ENCODE measurements at places on chromosomes 2 and 18.

DNA sequence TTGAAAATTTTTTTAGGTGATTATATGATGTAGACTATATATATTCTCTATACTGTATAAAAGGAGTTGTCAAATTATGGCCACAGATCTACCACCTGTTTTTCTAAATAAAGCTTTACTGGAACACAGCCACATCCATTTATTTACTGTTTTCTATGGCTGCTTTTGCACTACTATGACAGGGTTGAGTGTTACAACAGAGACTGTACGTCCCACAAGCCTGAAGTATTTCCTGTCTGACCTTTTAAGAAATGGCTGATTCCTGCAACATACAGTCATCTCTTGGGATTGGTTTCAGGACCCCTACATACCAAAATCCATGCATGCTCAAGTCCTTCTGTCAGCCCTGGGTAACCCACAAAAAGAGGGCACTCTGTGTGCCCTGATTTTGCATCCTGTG, 508.3 kb downstream of the TSN start:
- DNase-seq, result no peak

- DNase-seq, result no peak
Measured at GRCh38 chr18:77074431-77074830, 58.2 kb downstream of the MBP start.

GRCh38 chr2:212987492-212987891, 163.9 kb downstream of the IKZF2 start:
- no peak for DNase-seq

- DNase-seq, result no peak
Measured at GRCh38 chr2:113784823-113785744, 28.6 kb upstream of the SLC35F5 start.

GRCh38 chr2:222142027-222142426, 156.8 kb downstream of the PAX3 start:
- no peak for DNase-seq

- no peak for DNase-seq
Measured at GRCh38 chr18:57404345-57404744, 30.8 kb upstream of the ONECUT2 start.

GRCh38 chr2:37324786-37325624, at the start of gene PRKD3:
PRKD3 (minus strand) TSS chr2:37324833; CDS start chr2:37316524, 8,309 bp downstream.
- DNase-seq, result peak; percentile 80

- no peak for DNase-seq
Measured at GRCh38 chr2:40540026-40540425, 88.1 kb upstream of the SLC8A1 start.

DNA sequence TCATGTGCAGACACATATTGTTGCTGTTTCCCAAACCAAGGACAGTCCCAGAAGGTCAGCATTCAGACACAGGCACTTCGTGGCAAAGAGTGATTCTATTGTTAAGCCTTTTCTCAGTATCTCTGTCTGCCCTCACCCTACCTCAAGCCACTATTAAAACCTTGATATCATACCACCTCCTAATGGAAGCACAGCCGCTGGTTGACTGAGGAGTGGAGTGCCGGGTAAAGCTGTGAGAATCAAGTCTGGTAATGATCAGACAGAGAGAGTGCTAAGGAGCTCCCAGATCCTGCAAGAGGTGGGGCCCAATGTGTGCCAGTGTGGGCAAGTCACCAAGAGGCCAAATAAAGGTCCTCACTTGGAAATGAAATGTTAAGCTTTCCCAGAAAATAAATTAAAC, 819.5 kb downstream of the BCL11A start:
- no peak for DNase-seq

GRCh38 chr2:121699421-121700333, 37.0 kb downstream of the NIFK start:
- DNase-seq, result peak; percentile 35

DNA sequence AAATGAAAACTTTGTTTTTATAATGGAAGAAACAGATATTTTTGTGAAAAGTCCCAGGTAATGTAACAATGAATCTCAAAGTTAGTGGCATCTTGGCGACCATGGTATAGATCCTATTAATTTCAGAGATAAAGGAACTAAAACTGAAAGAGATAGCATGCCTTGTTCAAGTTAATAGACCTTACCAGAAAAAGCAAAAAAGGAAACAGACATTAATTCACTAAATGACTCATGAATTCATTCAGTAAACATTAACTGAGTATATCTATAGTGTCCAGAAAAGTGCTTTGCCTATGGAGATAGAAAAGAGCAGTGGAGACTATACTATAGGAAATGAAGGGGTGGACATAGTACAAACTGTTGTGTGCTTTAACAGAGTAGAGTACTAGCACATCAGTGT, 763.3 kb downstream of the TRIB2 start:
- DNase-seq, result no peak

DNA sequence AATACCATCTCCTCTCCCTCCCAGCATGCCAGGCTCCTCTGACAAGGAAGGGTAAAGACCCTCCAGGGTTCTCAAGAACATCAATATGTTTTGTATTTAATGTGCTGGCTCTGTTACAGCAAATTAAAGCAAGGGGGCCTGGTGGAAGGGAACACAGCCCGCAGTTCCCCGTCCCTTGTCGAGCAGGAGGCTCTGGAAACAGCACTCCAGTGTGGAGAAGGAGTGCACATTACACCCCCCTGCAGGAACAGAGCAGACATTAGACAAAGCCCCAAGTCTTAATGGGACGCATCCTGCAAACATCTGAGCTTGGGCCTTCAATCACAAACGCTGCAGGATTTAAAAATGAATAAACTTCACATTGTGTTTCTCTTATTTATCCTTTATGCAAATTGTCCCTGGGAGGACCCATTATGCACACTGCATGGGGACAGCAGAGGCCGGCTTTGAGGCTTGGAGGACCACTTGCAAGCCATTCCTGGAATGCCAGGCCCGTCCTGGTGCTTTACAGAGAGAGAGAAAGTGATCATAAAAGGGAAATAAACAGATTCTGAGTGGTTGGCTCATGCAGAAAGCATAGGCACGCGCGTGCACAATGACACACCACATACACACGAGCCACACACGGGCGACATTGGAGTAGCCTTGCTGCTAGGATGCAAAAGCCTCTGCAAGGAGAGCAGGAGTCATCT, 328.7 kb downstream of the SMAD2 start:
- no peak for DNase-seq

DNA sequence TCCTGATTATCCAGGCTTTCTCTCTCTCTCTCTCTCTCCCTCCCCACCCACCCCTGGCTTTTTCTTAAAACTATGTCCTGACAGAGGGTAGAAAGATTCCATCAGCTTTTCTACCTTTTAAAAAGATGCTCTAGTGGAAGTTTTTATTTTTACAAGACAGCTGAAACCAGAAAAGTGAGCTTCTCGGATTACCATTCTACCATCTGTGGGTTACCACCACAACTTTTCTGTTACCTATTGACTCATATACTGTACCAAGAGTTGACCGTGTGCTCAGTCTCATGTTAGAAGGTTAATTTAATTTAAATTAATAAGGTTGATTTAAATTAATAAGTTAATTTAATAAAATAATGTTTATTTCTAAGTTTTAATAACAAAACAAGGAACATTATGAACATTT, 137.6 kb downstream of the UPP2 start:
- no peak for DNase-seq

- DNase-seq, result no peak
Measured at GRCh38 chr2:119126650-119127049, 31.9 kb downstream of the C1QL2 start.

GRCh38 chr2:202377207-202377761, 1.2 kb downstream of the BMPR2 start:
- peak; percentile 21 for DNase-seq

GRCh38 chr2:237305579-237305978, 108.4 kb downstream of the COL6A3 start:
- no peak for DNase-seq

GRCh38 chr2:46490521-46491141, 11.3 kb downstream of the TMEM247 start:
- peak; percentile 69 for DNase-seq

DNA sequence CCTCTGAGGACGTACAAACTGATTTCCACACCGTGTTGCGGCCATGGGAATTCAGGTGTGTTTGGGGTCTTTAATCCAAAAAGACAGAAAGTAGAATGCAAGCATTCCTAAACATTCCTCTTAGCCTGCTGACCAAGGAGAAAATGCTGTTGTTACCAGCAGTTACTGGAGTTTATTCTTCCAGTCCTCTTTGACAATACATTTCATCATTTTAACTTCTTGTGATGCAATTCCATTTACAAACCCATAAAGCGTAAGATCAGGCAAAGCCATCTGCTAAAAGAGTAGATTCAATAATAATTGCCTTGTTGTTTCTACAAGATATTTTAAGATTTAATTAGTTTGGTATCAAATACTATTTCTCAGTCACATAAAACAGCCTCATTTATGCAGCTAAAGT, 32.7 kb downstream of the SPIRE1 start:
- no peak for DNase-seq

GRCh38 chr18:3554091-3554601, 104.2 kb downstream of the TGIF1 start:
- no peak for DNase-seq
